ENCODE measurements at places on chromosomes 1 and 21.

- DNase-seq = peak; percentile 97
These were observed 36.1 kb upstream of the RGS1 start for GRCh38 chr1:192539297-192540092.

DNA sequence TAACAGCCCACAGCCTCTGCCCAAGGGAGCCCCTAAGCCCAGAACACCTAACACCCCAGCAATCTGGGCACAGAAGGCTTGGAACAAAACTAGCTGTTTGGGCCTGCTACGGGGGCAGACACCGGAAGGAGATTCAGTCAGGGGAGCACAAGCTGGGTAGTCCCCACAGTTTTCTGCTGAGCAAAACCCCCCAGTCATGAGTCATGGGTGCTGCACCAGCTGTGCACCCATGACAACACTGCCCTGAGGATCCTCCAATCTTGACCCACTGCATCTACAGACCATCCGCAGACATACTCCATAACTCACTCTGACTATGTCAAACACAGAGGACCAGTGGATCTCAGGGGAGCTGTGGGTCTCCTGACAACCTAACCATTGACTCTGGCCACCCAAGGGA is 105.1 kb downstream of the LRIG2 start:
- DNase-seq = no peak

GRCh38 chr1:221394011-221394544 is 347.8 kb downstream of the DUSP10 start:
- peak; percentile 60 for DNase-seq

- no peak for DNase-seq
These were observed 17.2 kb downstream of the GPR3 start for GRCh38 chr1:27409669-27410068.

DNA sequence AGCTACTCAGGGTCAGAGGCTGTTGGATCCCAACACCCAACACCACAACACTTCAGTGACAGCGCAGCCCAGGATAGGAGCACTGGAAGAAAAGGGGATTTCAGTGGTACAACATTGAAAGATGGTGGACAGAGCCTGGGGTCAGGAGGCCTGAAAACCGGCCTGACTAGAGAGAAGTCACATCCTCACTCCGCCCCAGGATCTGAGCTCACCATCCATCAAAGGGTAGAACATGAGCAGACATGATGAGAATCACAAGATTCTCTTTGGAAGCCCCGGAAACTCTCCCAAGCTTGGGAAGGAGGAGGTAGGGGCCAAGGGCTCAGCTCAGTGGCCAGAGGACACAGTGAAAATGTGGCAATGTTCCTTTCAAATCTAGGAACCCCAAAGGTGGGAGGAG is 271.3 kb downstream of the NPHP4 start:
- DNase-seq = no peak

DNA sequence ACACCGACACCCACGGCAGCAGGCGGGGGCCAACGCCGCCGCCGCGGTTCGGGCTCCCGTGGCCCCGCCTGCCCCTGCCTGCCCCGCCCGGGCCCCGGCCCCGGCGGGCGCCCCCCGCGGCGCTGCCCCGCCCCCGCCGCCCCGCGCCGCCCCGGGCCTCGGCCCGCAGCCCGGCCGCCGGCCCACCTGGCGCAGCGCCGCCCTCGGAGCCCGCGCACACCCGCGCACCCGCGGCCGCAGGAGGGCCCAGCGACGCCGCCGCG is at the start of gene WNT3A:
WNT3A (plus strand) TSS at position 213 of the 263 bp plus-strand sequence. CDS start 131 bp downstream, outside the sequence.
- no peak for DNase-seq

DNA sequence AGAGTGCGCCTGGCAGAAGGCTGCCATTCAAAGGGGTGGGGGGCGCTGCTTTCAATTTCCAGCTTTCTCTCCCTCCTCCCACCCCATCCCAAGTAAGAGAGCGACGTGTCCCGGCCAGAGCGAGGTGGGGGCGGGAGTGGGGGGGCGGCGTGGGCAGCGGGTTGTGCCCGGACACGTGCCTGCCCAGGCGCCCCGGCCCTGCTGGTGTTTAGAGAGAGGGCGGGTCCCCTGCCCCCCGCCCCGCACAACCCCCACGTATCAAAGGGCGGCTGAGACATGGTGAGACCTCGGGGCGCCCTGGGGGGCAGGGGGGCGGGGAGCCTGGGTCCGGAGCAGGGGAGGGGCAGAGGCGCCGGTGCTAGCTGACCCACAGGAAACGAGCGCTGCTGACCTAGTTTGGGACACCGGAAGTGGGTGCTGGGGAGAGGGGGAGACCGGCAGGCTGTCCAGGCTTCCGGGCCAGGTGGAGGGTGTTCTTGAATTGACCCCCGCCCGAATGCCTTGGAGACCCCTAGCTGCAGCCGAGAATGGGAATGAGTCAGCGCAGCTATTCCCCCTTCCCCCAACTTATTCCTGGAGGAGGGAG is 1.3 kb downstream of the ZBTB7B start:
- peak; percentile 59 for DNase-seq
